T-helper 1 cell (primary cell): ENCODE measurements at places on chromosomes 13 and 19.

DNA sequence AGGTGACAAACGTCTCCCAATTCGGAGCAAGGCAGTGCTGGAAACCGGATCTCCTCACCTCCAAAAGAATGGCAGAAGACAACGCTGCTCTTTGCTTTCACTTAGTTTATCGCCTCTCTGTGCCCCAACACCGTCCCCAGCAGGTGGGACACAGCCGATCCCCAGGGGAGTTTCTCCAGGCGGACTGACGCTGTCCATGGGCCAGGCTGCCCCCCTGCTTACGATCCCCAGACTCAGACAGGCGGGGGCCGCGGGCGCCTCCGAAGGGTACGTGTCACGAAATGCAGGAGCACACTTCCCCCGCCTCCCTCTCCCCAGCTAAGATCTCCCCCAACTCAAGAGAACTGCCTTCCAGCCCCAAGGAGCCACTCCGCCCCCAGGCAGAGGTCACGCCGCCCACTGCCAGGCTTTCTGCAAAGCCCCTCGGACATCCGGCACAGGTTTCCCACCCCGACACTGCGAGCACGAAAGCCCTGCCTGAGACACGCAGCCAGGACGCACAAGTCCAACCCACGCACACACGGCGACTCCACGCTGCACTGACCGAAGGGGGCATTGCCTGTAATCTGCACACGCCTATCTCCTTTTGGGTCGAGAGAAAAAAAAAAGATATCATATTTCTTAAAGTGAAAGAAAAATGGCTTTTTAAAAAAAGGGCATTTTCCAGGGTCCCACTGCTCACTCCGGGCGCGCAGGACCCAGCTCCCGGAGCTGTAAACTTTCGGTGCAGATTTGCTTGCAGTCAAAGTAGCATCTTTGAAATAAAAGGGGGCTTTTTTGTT, 2.0 kb downstream of the SPRY2 start:
- DNase-seq, result no peak

GRCh38 chr13:35449821-35450220, 26.7 kb downstream of the MAB21L1 start:
- no peak for DNase-seq

DNA sequence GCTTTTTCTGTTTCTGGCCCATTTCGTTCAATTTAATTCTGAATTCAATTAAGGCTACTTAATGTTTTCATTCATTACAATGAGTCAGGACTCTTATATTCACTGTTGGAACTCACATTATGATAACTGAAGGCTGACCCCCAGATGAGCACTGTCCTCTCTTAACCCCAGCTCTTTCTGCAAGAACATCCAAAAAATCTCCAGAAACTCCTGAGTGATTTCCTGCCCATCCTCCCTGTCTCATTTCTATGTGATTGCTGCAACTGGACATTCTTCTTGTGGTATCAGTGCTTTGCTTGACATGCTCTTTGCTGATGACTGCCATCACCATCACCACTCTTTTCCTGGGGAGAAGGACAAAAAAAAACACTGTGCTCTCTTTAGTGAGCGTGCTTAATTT, 240.3 kb downstream of the SPRY2 start:
- no peak for DNase-seq

GRCh38 chr19:6064336-6065073, 45.8 kb downstream of the RFX2 start:
- DNase-seq, result no peak

DNA sequence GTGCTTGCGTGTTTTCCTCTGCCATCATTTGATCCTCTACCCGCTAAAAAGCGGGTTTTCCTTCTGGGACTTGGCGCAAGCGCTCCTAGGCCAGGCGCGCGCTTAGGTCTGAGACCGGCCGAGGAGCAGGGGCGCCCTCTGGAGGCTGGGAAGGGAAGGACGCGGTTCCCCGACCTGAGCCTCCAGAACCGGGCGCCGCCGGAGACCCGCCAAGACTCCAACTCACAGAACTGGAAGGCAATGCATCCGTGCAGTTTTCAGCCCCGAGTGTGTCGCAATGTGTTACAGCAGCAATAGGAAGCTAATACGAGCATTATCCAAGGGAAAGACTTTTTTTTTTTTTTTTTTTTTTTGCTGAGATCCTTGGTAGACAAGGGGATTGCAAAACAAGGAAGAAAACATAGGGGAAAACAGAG, 190.9 kb downstream of the COL4A1 start:
- peak; percentile 21 for DNase-seq

- DNase-seq, result no peak
Observed at GRCh38 chr13:79749566-79749965, 268.6 kb downstream of the NDFIP2 start.

DNA sequence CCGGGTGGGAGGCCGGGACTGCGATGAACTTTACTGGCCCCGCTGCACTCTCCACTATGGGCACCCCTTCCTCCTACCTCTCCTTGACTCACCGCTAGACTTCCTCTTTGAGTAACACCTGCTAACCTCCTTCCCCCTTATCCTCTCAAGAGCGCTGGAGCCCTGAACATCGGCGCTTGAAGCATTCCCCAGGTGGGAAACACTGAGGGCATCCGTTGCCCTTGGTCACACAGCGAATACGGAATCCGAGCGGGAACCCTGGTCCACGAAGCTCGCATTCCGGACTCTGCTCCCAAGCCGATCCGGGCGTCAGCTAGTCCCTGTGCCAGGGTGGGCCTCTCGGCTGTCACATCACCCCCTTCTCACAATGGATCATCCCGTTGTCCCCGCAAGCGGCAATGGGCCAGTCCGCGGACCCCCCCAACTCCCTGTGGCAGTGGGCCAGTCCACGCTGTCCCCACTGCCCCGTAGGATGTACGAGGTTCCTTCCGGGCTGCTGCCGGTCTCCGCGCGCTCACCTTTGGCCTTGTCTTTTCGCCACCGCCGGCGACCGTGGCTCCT, 4.2 kb downstream of the LIPE start:
- peak; percentile 29 for DNase-seq

- no peak for DNase-seq
Observed at GRCh38 chr13:20799726-20800416, 26.1 kb upstream of the EEF1AKMT1 start.

- no peak for DNase-seq
Observed at GRCh38 chr13:110272227-110272626, 34.7 kb downstream of the COL4A1 start.

DNA sequence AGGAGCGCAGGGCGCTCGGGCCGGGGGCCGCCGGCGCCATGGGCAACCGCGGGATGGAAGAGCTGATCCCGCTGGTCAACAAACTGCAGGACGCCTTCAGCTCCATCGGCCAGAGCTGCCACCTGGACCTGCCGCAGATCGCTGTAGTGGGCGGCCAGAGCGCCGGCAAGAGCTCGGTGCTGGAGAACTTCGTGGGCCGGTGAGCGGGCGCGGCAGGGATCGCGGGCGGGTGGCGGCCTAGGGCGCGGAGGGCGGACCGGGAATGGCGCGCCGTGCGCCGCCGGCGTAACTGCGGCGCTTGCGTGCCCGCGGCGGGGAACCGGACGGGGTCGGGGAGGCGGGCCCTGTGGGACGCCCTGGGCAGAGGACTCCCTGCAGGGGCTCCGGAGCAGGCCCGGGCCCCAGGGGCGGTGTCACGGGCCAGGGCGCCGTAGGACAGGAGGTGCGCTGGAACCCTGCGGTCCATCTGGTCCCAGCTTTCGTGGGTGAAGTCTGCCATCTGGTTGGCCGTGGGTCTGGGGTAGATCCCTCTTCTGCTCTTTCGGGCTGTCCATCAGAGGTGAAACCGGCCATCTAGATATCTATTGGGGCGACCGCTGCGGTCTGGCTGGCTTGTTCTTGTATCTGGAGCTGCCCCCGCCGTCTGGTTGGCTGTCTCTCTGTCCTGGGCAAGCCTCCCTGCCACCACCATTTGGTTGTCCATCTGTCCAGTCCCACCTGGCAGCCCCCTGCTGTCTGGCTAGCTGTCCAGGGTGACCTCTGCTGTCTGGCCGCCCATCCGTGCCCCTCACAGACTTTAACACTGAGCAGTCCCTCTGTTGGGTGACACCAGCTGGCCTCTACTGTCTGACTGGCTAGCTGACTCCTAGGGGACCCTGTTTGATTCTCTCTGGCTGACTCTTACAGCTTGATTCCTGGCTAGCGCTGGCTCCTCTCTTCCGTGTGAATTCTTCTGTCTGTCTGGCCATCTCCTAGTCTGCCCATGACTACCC, 622 bp downstream of the DNM2 start:
- DNase-seq, result peak; percentile 47

DNA sequence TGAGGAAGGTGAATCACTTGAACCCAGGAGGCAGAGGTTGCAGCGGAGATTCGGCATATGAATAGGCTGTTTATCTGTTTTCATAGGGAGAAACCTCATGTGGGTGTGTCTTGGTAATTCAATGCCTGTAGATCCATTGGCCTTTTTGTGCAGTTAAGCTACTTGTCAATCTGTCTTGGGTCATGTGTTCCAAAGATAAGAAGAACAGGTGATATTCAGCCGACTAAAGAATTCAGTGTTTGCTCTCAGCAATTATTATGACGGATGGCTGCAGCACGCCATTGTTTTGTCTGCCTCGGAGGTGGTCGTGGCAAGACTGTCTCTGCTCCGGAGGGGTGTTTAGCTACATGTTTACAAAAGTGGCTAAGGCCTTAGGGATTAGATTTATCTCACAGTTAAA, 573.0 kb upstream of the PCDH9 start:
- no peak for DNase-seq

DNA sequence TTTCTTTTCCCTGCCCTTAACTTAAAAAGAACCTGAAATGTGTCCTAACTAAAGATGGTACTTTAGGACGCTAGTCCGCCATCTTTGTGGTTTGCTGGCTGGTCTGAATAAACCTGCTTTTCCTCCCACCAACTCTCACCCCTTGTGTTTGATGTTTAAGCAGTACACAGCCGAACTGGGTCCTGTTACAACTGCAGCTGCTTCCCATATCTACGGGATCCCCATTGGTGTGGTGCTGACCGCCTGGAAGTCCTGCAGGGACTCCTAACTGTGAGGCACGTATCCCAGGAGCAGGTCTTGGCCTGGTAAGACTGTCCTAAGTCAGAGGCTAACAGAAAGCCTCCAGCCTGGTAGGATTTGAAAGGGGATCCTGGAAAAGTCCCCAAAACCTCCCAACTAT, 40.9 kb upstream of the VSTM2B start:
- DNase-seq, result no peak

DNA sequence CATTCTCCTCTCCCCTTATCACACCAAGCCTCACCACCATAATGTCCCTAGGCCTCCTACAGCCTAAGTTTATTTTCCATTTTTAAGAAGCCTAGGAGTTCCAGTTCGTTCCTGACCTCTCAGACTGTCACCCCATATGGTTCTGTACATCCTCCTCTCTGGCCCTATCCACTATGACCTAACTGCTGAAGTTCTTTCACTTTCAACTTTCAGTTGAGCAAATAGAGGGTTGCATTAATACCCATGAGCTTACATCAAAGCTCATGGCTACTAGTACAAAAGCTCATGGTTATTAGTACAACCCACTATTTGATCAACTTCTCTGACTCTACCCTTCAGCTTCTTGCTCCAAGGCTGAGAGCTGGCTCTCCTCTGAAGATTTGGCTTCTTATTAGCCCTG, 72.9 kb downstream of the FGF14 start:
- no peak for DNase-seq

GRCh38 chr13:52955472-52955874, 73.1 kb upstream of the OLFM4 start:
- DNase-seq, result no peak

DNA sequence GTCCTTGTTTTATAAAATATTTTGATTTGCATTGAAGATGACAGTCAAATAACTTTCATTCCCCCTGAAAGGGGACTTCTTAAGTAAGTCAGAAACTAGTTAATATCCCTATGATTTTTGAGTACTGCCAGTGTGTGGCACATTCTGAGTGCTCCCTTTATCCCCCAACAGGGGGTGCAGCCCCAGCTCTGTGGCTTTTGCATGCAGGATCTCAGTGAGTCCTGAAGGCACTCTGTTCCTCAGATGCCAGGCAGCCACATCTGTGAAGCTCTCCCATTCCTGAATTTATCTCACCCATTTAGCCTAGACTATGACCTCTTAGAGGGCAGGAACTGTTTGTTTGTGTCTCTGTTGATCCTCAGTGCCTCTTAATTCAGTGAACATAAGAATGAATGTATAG, 123.1 kb downstream of the CDK8 start:
- no peak for DNase-seq

DNA sequence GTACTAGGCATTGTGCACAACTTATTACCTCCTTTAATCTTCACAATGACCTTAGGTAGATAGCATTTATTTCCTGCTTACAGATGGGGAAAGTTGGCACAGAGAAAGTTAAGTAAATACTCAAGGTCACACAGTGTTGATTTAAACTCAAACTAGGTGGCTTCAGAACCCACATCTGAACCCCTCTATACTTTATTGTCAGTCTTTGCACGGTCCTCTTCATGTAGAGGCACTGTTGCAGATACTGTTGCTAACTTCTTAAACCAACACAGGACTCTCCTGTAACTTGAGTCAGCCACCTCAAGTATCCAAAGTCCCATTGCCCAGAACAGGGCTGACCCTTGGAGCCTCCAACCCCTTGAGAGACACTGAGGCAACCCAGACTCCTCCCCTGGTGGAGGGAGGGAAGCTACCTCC, 48.8 kb downstream of the FRY start:
- no peak for DNase-seq

DNA sequence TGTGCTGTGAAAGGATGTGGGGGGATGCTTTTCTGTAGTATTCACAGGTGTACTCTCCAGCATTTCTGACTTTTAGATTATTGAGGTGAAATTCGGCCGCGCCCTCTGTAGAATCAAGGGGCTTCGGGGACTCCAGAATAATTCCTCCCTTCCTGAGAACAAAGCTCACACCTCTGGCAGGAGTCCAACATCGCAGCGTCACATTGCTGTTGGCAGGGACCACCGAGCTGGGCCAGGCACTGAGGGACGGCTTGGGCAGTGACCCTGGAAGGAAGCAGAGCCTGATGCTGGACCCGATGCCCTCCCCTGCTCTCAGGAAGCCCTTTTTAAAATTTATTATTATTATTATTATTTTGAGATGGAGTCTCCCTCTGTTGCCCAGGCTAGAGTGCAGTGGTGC, 6.3 kb downstream of the TARM1 start:
- DNase-seq, result no peak

DNA sequence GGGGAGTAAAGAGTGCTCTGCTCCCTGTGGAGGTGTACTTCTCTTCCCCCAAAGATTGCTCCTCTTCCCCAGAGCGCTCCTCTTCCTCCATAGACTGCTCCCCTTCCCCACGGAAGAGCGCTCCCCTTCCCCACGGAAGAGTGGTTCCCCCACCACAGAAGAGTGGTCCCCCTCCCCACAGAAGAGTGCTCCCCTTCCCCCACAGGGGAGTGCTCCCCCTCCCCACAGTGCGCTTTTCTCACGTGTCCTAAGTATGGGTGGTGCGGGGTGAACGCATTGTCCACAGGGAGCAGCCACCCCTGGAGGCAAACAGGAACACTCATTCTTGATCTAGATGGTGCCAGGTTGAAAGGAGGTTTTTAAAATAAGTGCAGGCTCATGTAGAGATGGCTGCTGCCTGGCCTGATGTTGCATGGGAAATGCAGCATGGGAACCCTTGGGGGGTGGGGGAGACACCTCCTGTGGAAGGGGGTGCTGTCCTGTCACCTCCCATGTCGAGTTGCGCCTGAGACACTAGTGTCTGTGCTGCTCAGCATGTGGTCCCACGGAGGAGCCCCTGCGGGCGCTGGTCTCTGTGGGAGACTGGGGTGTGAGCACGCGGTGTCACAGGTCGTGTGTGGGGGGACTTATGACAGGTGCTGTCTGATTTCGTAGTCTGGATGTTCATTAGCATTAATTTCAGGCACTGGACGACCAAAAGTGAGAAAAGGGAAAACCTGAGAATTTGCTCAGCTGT, 52.2 kb downstream of the ATP11A start:
- DNase-seq, result no peak

- DNase-seq, result no peak
Observed at GRCh38 chr19:29666578-29667386, 1.5 kb downstream of the PLEKHF1 start.
